A549 treated with Mapracorat at 1 μM for 4 hours (cell line): ENCODE measurements at places on chromosomes 5 and 9. TPM values are rescaled to one million over a fixed set of nuclear protein-coding genes. Genes with fewer than 3 reads are reported as not detected.

Gene CYLC2
- not detected in 5 replicates for total RNA-seq

Gene GRXCR2
- not detected in 5 replicates for total RNA-seq

Gene SLC25A2
- total RNA-seq: not detected in 5 replicates

Gene KCTD16
- 0.01 to 0.07 TPM (median 0.04 TPM) in 3 of 5 replicates, not detected in the others for total RNA-seq

Gene SPATA31E1
- not detected in 5 replicates for total RNA-seq

Gene PCDHB11
- total RNA-seq: 0.05 to 0.08 TPM (median 0.08 TPM) in 4 of 5 replicates, not detected in the other

Gene FBP1
- 0.13 TPM in 1 of 5 replicates, not detected in the others for total RNA-seq

Gene SNCB
- total RNA-seq: 0.86 to 1.3 TPM (median 1.0 TPM) in 5 replicates

Gene TAF1L
- total RNA-seq: not detected in 5 replicates

Gene CCL21
- total RNA-seq: not detected in 5 replicates

Gene GNG10
- total RNA-seq: 54.4 to 71.1 TPM (median 62.7 TPM) in 5 replicates

Gene NMRK1
- total RNA-seq: 5.3 to 7.5 TPM (median 5.5 TPM) in 5 replicates

Gene LTC4S
- total RNA-seq: 0.58 TPM in 2 of 5 replicates, not detected in the others

Gene CCDC180
- 0.36 to 1.6 TPM (median 0.70 TPM) in 5 replicates for total RNA-seq

Gene FAM151B
- 1.1 to 2.3 TPM (median 1.5 TPM) in 5 replicates for total RNA-seq

Gene FAM170A
- not detected in 5 replicates for total RNA-seq

Gene ITGA1
- 0.64 to 1.1 TPM (median 0.92 TPM) in 5 replicates for total RNA-seq

Gene GLIPR2
- total RNA-seq: 7.9 to 10.6 TPM (median 9.4 TPM) in 5 replicates

Gene MZB1
- 0.29 TPM in 1 of 5 replicates, not detected in the others for total RNA-seq

Gene DMRT3
- not detected in 5 replicates for total RNA-seq

Gene CCNI2
- total RNA-seq: 0.05 to 0.39 TPM (median 0.21 TPM) in 4 of 5 replicates, not detected in the other
